Right renal pelvis (tissue), 4 donors: ENCODE measurements at places on chromosomes 16 and 17.

DNA sequence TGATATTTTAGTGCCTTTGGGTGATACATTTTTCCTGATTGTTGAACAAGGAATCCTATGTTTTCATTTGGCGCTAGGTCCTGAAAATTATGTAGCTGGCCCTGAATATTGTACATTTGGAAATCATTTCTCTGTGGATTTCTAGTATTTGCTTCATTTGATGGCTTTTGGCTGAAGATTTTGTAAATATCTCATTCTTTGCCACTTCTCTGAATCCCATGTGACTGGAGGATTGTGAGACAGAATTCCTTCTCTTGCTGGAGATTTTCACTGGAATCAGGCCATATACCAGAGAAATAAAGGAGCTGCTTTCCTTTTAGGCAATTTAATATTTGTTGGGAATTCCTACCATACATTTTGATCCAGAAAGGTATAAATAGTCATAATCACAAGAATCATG, 8.6 kb downstream of the KRT28 start:
- no peak for DNase-seq

DNA sequence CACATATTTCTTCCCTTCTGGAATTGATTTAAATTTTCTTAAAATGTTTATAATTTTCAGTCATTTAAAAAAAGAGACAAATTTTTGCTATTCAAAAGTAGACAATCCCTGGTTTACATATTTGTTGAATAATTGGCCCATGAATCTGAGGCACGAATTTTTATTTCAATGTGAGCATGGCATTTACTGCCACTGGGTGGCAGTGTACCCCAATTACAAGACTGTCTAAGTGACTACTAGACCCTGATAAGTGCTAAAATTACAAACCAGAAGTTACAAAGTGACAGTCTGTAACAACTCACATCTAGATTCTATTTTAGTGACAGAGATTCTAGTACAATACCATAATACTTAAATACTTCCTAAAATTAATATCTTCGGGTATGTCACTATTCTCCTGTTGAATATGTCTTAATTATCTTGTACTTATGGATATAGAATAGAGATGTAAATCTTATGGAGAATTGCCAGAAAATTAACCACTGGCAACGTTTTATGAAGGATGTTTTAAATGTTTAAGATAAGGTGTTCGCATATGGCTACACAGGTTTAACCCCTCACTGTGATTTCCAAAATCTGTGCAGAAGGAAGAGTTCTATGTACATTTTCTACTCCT, 235.8 kb downstream of the MAP2K4 start:
- peak; percentile 17 for DNase-seq

GRCh38 chr16:24051125-24051524, 205.0 kb upstream of the CACNG3 start:
- DNase-seq = no peak

DNA sequence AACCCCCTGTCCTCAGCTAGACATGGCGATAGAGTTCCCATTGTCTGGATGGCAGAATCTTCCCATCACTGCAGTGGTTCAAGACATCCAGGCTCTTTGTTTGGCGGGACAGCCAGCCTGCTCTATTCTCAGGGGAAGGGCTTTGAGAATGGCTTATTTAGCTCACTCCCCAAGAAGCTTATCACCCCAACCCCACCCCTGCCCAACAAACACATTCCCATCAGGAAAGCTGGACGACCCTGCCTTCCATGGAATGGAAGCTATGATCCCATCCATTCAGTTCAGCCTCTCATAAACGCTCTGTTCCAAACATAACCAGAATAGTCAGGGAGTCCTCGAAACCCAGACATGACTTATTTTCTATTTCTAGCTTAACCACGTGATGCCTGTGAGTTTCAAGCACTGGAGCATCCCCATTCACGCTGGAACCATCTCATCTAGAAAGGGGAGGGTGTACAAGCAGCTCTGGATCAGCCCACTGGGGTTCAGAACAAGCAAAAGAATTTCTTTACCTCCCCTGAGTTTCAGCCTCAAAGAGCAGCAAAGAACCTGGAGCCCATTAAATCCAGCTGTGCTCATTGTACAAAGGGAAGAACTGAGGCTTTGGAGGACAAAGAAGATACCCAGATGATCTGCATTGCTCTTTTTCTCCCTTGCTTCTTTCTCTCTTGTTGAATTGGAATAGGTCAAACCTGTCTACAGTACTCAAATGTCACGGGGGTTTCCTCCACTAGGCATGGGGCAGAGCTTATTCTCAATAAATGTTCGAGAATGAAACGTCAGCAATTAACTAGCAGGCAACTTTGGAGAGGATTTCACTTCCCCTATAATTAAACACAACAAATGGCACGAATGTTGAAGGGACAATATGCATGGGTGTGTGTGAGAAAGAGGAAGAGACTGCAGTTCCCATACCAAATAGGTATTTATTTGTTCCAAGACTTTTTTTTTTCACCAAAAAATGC, 93.1 kb downstream of the XYLT1 start:
- DNase-seq = no peak

- DNase-seq = no peak
These were observed 74.3 kb downstream of the AXIN2 start for GRCh38 chr17:65487161-65487560.

- DNase-seq = no peak
These were observed 14.7 kb upstream of the STH start for GRCh38 chr17:45984368-45984767.

DNA sequence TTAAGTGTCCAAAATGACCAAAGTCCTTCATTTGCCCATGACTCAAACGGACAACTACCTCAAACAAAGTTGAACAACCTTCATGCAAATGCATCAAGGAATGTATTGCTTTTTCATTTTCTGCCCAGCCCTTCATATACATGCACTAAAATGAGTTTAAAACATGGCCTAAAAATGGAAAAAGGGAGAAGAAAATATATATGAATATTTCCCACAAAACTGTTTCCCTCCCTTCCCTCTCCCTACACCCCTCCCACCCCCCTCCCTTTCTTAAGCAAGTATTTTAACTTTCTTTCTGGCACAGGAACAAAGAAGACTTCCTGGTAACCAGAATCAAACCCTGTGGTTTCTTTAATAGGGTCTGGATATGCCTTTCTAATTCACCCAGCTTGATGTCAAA, 5.5 kb upstream of the FBXL20 start:
- DNase-seq = no peak

DNA sequence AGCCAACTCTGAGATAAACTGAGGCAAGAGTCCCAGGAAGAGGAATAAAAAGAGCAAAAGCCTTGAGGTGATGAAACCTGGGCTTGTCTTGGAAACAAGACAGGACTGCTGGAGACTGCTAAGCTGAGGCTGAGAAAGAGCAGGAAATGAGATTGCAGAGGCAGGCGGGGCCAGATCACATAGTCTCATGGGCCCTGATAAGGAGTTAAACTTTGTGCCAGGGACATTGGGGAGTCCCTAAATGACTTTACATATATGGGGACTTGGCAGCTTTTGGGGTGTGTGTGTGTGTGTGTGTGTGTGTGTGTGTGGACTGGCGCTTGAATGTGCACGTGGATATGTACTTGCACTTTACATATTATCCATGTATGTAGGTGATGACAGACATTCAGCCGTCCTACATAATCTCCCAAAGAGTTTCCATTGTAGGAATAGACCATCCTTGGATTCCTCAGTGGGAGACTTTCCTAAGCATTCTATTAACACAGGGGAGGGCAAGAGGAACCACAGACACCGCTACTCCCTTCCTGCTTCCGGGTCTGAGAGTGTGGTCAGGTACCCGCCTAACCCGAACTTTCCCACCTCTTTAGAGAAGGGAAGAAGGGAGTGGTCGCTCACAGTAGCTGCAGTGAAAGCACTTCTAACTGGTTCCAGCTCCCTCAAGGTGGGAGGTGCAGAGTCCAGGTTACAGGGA, 123.1 kb downstream of the LYRM1 start:
- no peak for DNase-seq

- DNase-seq = no peak
These were observed 290.5 kb upstream of the FOXF1 start for GRCh38 chr16:86219655-86220445.

GRCh38 chr17:15233022-15233805, 31.9 kb downstream of the PMP22 start:
- no peak for DNase-seq

GRCh38 chr17:50620237-50620636, 14.4 kb upstream of the ABCC3 start:
- no peak for DNase-seq

DNA sequence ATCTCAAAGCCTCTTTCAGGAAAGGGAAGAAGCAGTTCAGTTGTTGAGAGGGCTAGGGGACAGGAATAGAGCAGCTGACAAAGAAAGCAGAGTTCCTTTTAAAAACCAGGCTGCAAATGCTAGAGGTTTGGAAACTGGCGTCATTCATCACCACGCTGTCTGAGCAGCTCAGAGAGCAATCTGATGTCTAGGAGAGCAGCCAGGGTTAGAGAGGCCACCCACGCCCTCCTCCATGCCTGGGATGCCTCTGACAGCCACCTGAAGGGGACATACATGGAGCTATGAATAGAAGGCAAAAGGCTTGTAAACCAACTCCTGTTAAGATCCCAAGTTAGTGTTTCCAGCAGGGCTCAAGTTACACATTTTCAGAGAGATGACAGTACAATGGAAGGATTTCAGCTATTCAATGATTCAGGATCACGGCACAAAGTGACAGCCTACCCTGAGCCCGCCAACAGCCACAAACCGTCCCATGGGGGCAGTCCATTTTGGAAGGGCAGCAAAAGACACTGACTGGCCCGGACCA, 12.4 kb downstream of the RAB5C start:
- DNase-seq = no peak

DNA sequence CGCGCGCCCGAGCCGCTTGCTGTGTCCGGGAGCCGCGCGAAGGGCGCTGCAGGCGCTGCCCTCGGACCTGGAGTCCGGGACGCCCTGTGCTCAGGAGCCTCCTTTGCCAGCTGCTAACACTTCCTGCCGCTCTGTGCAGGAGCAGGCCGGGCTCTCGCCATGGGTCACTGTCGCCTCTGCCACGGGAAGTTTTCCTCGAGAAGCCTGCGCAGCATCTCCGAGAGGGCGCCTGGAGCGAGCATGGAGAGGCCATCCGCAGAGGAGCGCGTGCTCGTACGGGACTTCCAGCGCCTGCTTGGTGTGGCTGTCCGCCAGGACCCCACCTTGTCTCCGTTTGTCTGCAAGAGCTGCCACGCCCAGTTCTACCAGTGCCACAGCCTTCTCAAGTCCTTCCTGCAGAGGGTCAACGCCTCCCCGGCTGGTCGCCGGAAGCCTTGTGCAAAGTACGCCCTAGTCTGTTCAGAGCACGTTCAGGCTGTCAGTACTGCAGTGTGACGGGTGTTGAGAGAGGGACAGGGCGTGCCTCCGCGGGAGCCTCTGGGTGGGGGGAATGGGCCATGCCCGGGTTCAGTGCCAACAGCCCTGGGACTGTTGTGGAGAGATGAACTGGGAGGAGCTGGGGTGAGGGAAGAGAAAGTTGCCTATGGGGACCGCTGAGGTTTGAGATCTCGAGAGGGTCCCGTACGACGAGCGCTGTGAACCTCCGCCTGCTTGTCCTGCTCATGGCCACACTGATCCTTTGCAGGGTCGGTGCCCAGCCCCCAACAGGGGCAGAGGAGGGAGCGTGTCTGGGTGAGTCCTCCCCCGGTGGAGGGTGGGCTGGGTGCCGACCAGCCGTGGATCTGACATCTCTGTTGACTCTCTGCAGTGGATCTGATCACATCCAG, 1.3 kb downstream of the ZNF276 start:
- DNase-seq = no peak

DNA sequence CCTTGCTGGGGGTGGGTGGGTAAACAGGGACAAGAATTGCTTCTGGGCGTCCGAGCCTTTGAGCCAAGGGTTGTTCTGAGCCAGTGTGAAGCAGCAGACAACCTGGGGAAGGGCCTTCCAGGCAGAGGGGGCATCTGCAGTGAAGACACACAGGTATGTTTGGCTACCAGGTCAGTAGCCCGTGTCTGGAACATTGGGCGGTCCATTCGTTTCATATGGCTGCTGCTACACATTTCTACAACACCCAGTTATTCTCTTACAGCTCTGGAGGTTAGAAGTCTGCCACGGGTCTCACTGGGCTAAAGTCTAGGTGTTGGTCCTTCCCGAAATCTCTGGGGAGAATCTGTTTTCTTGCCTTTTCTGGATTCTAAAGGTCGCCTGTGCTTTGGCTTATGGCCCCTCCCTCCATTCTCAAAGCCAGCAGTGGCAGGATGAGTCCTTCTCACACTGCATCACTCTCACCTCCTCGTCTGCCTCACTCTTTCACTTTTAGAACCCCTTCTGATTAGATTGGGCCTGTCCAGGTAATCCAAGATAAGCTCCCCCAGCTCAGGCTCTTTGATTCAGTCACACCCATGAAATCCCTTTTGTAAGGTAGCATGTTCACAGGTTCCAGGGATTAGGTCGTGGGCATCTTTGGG, 136.1 kb downstream of the CLEC16A start:
- DNase-seq = no peak

GRCh38 chr16:88859381-88860091, 2.6 kb downstream of the TRAPPC2L start:
- DNase-seq = no peak

- no peak for DNase-seq
These were observed 163.7 kb downstream of the CYB561 start for GRCh38 chr17:63282455-63282854.
